ENCODE measurements at places on chromosomes 16 and 17. TPM values are rescaled to one million over a fixed set of nuclear protein-coding genes. Genes with fewer than 3 reads are reported as not detected.
A peak's percentile ranks its signal among the peaks of the same experiment; 100 is the strongest.

The HAS3 gene
- polyA plus RNA-seq, result 5.8 TPM

The KRT17 gene
- not detected for polyA plus RNA-seq

The ALDH3A1 gene
- polyA plus RNA-seq, result 0.51 TPM

The RNU2-1 gene
- 1.2 TPM for polyA plus RNA-seq

The CRLF3 gene
- 31.0 TPM for polyA plus RNA-seq

The TAOK2 gene
- 87.1 TPM for polyA plus RNA-seq

GRCh38 chr17:39352511-39352910, 48.9 kb downstream of the FBXL20 start:
- H3K27ac ChIP-seq, result no peak overlapping the region
- no peak overlapping the region for H3K4me3 ChIP-seq
- H3K36me3 ChIP-seq, result no peaks in the 10 kb centered on the region
- no peaks in the 10 kb centered on the region for H3K27me3 ChIP-seq
- DNase-seq, result no peak

DNA sequence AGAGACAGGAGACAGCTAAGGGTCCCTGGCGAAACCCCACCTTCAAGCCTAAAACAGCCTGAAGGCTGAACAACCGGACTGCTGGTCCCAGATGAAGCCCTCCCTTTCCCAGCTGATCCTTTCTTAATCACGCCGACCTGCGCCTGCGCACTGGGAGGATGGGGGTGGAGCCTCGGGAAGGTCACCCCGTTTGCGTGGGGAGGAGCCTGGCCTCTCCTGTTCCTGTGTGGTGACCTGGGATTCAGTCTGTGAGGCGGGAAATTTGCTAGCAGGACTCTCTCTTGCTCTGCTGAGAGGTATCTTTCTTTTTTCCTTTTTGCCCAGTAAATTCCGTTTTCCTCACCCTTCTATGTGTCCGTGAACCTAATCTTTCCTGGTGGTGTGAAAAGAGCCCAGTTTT, 9.6 kb downstream of the FAM20A start:
- H3K27me3 ChIP-seq, result peaks cover 2% of the 10 kb centered on the region
- H3K4me1 ChIP-seq, result no peaks in the 10 kb centered on the region
- H3K4me3 ChIP-seq, result no peak overlapping the region

- H3K36me3 ChIP-seq, result no peaks in the 10 kb centered on the region
- H3K27ac ChIP-seq, result no peak overlapping the region
- H3K27me3 ChIP-seq, result no peaks in the 10 kb centered on the region
- no peak overlapping the region for H3K4me3 ChIP-seq
Observed at GRCh38 chr17:32783602-32784001, 93.3 kb downstream of the MYO1D start.

- H3K27ac ChIP-seq, result no peak overlapping the region
- no peaks in the 10 kb centered on the region for H3K27me3 ChIP-seq
- no peak overlapping the region for H3K4me3 ChIP-seq
- H3K4me1 ChIP-seq, result no peaks in the 10 kb centered on the region
Observed at GRCh38 chr17:8708025-8708461, 36.6 kb downstream of the CCDC42 start.

DNA sequence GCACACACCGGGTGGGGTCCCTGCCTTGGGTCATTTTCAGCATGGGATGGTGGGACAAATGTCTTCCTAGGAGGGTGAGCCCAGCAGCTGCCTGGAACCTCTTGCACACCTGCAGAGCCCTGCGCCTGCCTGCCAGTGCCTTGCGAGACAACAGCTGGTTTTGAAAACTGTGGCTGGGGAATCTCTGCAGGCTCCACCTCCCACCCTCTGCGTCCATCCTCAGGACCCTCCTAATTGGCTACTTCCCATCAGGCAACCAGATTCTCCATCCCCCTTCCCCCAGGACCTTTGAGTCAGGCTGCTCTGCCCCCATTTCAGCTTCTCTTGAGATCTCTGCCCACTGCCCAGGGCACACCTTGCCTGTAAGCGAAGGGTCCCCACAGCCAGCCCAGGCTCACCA, 26.6 kb downstream of the PEMT start:
- H3K36me3 ChIP-seq, result peaks cover 48% of the 10 kb centered on the region
- no peak overlapping the region for H3K4me3 ChIP-seq
- no peak overlapping the region for H3K27ac ChIP-seq
- no peak for DNase-seq
- no peaks in the 10 kb centered on the region for H3K27me3 ChIP-seq

DNA sequence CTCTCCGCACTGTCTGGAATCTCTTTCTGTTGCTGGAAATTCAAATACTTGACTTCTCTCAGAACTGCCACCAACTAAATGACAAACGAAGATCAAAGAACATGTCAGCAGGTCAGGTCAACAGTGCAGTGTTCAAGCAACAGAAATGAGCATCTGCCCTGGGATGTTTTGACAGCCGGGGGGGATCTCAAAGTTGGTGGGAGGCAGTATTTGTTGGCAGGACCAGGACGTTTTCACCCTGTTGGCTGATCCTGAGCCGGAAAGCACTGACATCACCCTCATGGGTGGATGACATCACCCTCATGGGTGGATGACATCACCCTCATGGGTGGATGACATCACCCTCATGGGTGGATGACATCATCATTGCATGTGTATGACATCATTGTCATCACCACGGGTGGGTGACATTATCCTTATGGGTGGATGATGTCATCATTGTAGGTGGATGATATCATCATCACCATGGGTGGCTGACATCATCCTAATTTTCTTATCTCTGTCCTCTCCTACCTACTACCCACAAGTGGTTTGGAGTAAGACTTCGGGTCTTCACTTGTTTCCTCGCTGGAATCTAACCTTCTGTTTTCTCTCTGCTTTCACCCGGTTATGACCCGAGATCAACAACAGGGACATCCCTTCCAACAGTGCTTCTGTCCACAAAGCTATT, 18.9 kb downstream of the DNAH17 start:
- no peak overlapping the region for H3K27ac ChIP-seq
- H3K36me3 ChIP-seq, result no peaks in the 10 kb centered on the region
- no peak overlapping the region for H3K4me3 ChIP-seq
- H3K4me1 ChIP-seq, result peaks cover 5% of the 10 kb centered on the region

DNA sequence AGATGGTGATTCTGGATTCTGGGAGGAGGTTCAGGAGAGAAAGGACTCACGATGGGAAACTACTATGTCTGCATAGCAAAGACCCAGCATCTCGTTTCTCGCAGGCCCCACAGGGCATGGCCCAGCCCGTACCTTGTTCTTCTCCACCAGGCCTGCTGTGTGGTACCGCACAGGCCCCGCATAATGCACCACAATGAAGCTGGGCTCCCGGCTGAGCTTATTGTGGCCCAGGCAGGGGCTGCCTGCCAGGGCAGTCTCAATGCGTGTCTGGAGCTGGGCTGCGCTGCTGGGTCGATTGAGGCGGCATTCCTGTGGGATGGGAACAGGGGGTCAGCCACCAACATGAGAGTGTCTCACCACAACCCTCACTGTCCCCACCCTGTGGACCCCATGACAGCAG, 20.4 kb downstream of the ZNHIT3 start:
- DNase-seq, result no peak
- no peaks in the 10 kb centered on the region for H3K27me3 ChIP-seq
- H3K36me3 ChIP-seq, result peaks cover 69% of the 10 kb centered on the region
- H3K4me1 ChIP-seq, result no peaks in the 10 kb centered on the region

DNA sequence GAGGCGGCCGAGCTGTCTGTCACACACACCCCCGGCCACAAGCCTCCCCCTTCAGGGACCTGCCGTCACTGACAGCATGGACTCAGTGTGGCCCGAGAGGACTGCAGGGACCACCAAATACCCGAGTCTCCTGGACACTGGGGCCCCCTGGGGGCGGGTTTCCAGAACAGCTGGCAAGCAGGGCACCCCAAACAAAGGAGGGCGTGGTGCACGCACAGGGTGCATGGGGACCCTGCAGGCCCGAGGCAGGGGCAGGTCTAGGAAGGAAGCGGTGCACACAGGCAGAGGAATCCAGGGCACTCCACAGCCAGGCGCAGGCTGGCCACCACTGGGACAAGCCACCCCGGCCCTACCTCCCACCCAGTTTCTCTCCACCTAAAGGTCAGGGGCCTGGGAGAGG, 28.7 kb upstream of the ENPP7 start:
- H3K4me1 ChIP-seq, result peaks cover 39% of the 10 kb centered on the region
- no peak overlapping the region for H3K27ac ChIP-seq
- DNase-seq, result peak; percentile 31

DNA sequence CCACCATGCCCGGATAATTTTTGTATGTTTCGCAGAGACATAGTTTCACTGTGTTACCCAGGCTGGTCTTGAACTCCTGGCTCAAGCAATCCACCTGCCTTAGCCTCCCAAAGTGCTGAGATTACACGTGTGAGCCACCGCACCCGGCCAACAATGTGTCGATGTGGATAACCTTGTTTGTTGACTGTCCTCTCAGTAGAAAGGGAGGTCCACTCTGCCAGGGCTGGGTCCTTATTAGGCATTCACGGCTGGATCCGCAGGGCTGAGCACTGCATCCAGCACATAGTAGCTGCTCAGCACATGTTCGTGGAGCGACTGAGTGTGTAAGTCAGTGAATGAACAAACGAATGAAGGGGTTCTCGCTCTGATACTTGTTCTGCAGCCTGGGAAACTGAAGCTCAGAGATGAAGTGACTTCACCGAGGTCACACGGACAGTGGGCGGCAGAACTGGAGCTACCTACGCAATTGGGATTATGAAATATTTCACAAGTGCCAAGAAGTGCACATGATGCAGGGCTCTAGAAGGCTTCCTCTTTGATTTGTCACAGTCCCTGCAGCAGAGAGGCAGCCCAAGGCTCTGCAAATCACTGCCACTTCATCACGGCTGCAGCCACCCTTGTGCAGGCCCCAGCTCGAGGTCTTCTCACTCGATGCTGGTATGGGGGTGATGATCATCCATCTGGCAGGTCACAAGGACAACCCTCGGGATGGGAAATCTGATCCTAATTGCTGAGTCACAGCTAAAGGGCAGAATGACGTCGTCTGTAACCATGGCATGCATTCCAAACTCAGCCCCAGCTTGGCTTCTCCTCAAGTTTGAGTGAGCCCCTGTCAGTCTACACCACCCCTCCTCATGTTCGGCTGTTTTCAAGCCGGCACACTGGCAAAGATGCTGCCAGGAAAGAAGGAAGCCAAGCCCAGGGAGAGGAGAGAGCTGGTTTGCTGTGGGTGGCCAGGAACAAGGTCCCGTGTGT, 28.0 kb upstream of the SNN start:
- no peaks in the 10 kb centered on the region for H3K36me3 ChIP-seq
- no peak overlapping the region for H3K4me3 ChIP-seq
- no peaks in the 10 kb centered on the region for H3K27me3 ChIP-seq
- peak overlapping the region; percentile 78 for H3K27ac ChIP-seq
- peaks cover 20% of the 10 kb centered on the region for H3K4me1 ChIP-seq

DNA sequence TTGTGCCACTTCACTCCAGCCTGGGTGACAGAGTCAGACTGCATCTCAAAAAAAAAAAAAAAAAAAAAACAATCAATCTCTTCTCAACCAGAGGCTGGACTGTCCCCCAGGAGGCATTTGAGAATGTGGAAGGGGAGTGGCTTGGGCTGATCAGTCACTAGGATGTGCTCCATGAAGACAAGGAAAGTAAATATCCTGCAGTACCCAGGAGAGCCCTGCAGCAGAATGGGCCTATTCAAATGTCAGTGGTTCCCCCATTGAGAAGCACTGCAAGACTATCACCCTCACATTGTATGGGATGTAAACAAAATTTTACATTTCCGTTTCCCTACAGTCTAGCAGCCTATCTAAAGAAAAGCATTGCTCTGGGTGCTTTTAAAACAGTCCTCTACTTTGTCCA, 70.3 kb downstream of the DNAH9 start:
- H3K27me3 ChIP-seq, result no peaks in the 10 kb centered on the region
- no peak overlapping the region for H3K4me3 ChIP-seq
- no peaks in the 10 kb centered on the region for H3K4me1 ChIP-seq
- no peak for DNase-seq
- no peaks in the 10 kb centered on the region for H3K36me3 ChIP-seq

- H3K36me3 ChIP-seq, result peaks cover 61% of the 10 kb centered on the region
- H3K27ac ChIP-seq, result no peak overlapping the region
- H3K4me1 ChIP-seq, result peaks cover 5% of the 10 kb centered on the region
- H3K4me3 ChIP-seq, result no peak overlapping the region
Observed at GRCh38 chr17:82900741-82901140, 60.9 kb upstream of the ZNF750 start.

DNA sequence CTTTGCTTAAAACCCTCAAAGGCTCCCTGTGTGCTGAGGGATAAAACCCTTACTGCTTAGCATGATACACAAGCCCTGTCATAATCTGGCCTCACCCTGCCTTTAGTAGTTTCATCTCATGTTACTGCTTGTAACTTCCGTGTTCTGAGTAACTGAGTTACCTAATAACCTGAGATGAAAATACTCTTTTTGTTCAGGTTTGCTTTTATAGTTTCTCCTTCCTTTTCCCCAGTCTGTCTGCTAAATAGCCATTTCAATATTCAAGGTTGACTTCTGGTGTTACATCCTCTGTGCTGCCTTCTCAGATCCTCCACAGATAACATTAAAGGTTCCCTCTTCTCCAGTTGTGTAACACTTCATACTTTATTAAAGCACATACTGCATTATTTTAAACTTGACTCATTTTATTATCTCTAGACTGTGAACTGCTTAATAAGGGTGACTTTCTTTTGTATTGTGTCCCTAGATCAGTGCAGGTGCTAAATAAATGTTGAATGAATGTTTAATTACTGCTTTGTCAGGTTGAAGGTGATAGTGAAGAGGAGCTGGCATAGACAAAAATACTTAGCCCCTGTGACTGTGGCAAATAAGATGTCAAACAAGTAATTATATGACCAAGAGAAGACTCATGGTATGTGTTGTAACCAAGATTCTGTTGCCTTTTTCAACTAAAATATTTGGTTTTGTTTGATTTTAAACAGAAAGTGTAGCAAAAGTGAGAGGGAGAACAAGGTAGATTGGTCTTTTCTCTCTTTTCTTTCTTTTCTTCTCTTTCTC, 47.8 kb downstream of the NFAT5 start:
- no peak overlapping the region for H3K4me3 ChIP-seq
- H3K36me3 ChIP-seq, result no peaks in the 10 kb centered on the region
- no peak for DNase-seq
- no peaks in the 10 kb centered on the region for H3K27me3 ChIP-seq

- no peak overlapping the region for H3K4me3 ChIP-seq
- DNase-seq, result no peak
- H3K27me3 ChIP-seq, result peaks cover 42% of the 10 kb centered on the region
- peaks cover 77% of the 10 kb centered on the region for H3K4me1 ChIP-seq
- H3K36me3 ChIP-seq, result peaks cover 82% of the 10 kb centered on the region
Observed at GRCh38 chr17:2062571-2063183, 7.8 kb downstream of the HIC1 start.

- H3K4me1 ChIP-seq, result no peaks in the 10 kb centered on the region
- H3K27me3 ChIP-seq, result no peaks in the 10 kb centered on the region
- no peak for DNase-seq
- H3K4me3 ChIP-seq, result no peak overlapping the region
- H3K36me3 ChIP-seq, result no peaks in the 10 kb centered on the region
Observed at GRCh38 chr16:26901983-26902382, 164.7 kb upstream of the C16orf82 start.

All from spinal cord (tissue), 10 donors.